Fibroblast of lung (primary cell): ENCODE measurements at places on chromosomes 3 and 15.

DNA sequence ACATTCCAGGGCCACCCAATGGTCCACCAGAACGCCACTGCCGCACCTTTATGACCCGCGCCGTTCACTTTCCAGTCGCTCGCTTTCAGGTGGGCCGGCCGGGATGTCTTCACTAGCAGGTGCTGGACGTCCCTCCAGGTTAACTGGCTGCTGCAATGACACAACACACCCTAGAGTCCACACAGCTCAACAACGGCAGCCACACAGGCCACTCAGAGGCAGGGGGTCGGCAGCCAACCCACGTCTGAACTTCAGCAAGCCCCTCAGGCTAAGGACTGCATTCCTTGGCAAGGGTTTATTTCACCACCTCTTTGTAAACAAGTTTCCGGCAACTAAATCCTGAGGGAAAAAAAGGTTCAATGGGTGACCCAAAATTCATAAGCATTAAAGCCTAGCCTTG is 89.2 kb upstream of the SNRPA1 start:
- DNase-seq: no peak

- peak; percentile 34 for DNase-seq
Measured at GRCh38 chr3:128698211-128699047, 27.6 kb upstream of the RAB7A start.

GRCh38 chr3:63809607-63810006 is 9.5 kb upstream of the C3orf49 start:
- DNase-seq: no peak

- DNase-seq: no peak
Measured at GRCh38 chr3:38544926-38545325, 48.8 kb downstream of the EXOG start.

DNA sequence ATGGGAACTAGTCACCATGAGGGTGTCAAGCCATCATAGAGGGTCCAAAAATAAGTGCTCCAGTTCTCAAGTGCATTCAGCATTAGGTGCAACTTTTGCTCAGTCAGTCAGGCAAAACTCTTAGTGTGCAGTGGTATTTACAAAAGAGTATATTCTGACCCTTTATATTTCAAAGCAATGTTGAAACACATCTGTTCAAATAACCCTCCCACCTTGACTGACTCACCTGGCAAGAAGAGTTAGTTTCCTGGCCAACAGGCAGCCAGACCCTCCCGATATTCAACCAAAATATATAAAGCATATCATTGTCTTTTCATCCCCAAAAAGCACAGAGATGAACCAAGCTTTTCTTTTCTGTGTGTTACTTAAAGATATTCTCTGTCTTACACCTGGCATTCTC is 7.6 kb upstream of the COL8A1 start:
- DNase-seq: no peak

GRCh38 chr15:30991255-30992235 is at the start of gene MTMR10:
TSS of gene MTMR10 (minus strand) at chr15:30991628. CDS start at chr15:30991506, 122 bp downstream.
- peak; percentile 76 for DNase-seq

GRCh38 chr3:133627789-133628188 is 34.0 kb downstream of the TOPBP1 start:
- no peak for DNase-seq

- DNase-seq: peak; percentile 66
Measured at GRCh38 chr3:141915766-141916165, 39.3 kb downstream of the ATP1B3 start.

DNA sequence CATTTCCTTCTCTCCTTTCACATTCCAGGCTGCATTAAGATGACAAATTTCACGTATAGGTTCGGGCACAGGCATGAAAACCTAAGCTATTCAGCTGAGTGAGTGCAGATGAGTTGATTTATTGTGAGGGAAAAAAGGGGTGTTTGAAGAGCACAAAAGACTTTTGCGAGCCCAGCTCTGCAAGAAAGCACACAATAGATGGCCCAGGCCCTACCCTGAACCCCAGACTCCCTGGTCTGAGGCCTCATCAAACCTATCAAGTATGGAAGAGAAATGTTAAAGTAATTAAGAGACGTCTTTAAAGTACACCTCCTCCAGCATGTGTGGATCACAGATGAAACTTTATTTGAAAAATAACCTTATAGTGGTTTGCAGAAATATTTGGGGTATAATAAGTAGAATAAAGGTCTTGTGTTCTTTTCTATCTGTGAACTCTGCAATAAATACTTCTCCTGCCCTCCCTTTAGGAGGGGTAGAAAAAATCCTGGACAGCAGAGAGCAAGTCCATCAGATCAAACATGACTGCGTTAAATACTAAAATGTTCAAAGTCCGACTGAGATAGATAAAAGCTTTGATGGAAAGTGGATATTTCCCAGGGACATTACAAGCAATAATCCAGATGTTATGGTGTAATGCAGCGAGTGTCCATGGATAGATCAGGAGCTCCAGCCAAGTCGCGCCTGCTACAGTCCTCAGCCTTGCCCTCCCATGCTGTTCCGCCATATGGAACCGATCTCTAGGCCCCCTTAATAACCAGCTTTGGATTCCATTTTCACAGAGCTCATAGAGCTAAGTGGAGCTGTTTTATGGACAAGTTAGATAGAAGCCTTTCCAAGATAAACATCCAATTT is 121.5 kb downstream of the MCTP2 start:
- no peak for DNase-seq

DNA sequence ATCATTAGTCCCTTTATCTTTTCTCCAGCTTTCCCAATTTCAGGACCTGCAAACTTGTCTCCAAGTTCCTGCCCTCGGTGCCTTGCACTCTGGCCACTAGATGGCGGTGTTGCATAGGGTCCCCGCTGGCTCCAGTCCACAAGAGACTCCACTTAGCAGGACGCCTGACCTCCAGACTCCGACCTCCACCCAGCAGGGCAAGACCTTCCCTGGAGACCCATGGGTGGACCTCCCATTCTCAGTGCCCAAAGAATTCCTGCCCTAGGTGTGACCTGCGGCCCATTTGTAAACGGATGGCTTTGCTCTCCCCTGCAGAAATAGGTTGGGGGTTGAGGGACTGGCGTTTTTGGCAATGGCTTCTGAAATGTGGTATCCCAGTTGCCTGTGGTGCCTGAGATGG is 82.6 kb downstream of the LSM3 start:
- peak; percentile 83 for DNase-seq

- DNase-seq: no peak
Measured at GRCh38 chr3:133589503-133589902, 16.0 kb downstream of the CDV3 start.

DNA sequence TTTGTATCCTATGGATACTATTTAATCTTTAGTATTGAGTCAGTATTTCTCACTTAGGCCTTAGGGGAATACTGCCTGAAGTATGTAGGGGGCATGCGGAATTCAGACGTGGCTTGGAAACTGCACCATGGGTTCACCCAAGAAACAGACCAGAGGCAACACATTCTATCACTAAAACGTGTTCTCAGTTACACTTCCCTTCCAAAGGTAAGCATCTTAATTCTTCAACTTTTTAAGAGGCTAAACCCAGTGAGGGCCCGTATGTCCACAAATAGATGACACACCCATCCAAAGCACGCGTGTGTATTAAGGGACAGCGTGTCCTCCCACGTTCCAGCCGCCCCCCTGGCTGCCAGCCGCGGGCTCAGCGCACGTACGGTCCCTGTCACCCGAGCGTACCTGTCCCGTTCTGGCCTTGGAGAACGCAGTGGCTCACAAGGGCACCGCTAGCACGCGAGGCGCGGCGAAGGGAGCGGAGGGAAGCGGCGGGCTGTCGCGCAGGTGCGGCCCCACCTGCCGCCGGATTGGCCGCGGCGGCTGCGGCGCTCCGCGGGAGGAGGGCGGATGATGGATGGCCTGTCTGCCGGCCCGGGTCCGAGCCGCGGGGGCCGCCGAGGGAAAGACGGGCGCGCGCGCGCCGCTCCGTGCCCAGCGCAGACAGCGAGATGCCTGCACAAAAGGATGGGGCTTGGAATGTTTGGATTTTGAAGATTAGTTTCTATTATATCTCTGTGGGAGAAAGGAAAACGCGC is 1003.9 kb upstream of the NR2F2 start:
- no peak for DNase-seq

GRCh38 chr15:34754171-34754601 is 612 bp downstream of the GJD2 start:
- no peak for DNase-seq

DNA sequence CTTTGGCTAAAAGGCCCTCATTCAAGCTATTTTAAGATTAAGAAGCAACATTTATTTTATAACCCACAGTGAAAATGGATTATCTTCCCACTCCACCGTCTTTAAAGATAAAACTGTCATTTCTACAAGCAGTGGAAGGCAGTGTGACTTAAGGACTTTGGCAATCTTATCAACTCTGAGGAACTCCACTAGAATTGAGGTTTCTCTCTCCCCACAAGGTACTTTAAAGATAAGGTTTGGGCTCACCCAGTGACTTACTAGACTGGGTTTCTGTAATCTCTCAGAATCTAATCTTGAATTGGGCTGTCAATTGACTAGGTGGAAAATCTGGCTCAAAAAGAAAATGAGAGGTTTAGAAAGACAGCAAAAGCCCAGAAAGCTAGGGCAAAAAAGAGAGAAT is 21.7 kb downstream of the ZNF385D start:
- no peak for DNase-seq

DNA sequence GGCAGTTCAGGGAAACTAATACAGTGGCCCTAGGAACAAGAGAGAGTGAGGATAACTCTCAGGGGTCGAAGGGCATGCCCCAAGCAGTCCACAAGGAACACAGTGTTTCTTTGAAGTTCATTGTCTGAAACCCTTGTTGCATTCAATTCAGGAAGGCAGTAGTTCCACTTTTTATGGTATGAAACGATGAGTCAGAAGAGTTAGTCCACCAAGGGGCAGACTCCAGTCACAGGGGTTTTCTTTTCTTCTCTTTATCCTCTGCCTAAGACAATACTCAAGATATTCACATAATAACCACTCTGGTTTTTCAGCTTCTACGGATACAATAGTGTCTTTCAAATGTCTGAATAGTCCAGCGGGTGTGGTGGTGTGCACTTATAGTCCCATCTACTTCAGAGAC is 23.7 kb upstream of the TICRR start:
- DNase-seq: no peak

- no peak for DNase-seq
Measured at GRCh38 chr3:163175970-163176369, 1679.4 kb downstream of the OTOL1 start.

DNA sequence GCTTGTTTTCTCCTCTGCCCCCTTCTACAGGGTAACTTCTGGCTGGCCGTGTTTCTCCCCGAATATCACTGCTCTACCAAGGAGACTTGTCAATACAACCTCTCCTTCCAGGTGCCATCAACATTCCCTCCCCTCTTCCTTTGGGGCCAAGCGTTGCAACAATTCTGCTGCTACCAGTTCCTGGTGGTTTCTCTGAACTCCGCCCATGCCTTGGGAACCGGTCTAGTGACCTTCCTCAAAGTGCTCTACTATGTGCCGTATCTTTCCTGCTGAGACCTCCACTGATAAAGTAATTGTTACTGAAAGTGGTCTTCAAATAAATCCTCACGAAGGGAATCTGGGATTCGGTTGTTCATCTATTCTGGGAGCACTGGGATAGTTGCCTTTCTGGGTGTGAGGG is 26.2 kb downstream of the PCSK6 start:
- DNase-seq: no peak

DNA sequence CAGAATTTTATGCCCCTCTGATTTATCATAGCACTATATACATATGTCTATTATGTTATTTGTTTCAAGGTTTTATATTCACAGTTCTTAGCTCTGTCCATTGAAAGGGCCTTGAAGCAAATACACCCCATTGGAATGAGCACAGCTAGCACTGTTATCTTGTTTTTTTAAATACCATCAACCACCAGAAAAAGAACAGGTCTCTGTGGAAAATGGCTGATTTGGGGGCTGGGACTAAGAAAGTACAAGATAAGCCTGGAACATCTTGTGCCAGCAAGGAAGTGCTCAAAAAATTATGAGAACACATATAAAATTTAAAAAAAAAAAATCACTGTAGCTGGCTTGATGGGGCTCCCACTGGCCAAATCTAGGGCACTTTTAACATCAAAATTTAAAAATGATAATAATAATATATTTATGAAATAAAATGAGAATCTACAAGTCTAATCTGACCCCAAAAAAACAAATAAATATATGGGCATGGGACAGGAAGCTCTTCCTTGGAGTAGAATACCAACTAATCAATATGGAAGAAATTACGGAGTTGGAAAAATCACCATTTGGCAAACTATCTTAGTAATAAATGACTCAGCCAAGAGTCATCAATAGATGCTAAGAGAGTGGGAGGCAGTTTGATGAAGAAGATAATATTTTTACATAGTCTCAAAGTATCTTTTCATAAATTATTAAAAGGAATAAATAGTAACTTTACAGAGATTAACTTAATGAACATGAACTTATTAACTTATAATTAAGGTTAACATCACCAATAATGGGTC is 20.5 kb downstream of the IFT80 start:
- DNase-seq: peak; percentile 36

DNA sequence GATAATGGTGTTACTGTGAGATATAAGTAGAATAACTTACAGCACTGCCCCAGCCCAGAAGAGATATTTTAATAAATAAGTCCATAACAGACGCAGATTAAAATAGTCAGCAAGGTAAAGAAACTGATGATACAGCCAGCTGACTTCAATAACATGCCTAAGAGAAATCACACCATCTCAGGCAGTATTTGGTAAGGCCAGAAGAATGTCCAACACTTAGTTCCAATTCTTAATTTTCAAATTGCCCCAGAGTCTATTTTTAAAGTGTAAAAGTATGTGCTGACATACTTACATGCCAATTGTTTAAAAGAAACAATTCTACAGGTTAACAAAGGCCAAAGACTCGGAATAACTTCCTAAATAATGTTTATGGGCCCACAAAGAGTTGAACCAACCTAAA is 1.6 kb downstream of the GNB4 start:
- peak; percentile 33 for DNase-seq

DNA sequence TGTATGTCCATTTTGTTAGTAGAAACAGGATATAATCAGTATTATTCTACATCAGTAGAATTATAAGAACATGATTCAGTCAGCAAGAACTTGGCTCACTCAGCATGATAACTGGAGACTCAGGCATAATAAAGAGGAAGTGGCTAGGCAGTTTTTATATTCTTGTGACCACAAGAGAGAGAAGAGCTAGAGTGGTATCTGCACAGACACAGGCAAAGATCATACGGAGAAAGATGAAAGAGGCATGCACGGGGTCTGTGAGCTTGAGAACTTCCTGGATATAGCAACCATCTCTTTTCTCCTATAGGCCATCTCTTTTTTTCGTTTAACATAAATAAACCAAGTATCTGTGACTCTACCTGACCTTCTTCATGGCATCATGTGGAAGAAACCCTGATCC is 46.8 kb downstream of the MYO5A start:
- peak; percentile 63 for DNase-seq

GRCh38 chr15:67253549-67254237 is 768 bp downstream of the AAGAB start:
- DNase-seq: peak; percentile 20

DNA sequence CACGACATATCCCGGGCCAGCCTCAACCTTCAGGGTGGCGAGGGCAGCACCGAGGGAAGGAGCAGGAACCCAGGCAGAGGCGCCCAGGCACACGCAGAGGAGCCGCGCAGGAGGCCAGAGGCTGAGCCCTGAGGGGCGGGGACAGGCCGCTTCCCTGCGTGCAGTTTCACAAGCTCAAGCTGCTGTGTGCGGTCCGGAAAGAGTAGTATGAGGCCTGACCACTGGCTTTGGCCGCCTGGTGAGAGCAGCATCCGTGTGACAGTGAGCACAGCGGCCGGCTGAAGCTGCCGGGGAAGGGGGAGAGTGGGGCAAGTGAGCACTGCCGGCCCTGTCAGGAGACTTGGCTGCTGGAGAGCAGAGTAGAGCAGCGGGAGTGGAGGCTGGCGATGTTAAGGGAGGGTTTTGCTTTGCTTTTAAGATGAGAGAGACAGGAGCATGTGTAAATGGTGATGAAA is 8.7 kb downstream of the ZDHHC19 start:
- peak; percentile 42 for DNase-seq
